NCI-H510A treated with DMSO at 0.1 percent for 48 hours (cell line): ENCODE measurements at places on chromosomes 7 and 10.
A peak's percentile ranks its signal among the peaks of the same experiment; 100 is the strongest.

GRCh38 chr7:7834761-7835160, 116.4 kb upstream of the RPA3 start:
- DNase-seq: no peak

- no peak for DNase-seq
Observed at GRCh38 chr10:101785801-101786200, 2.6 kb upstream of the NPM3 start.

- DNase-seq: no peak
Observed at GRCh38 chr7:148116829-148117403, 473.6 kb upstream of the C7orf33 start.

- DNase-seq: no peak
Observed at GRCh38 chr10:88064608-88065382, 201.4 kb downstream of the PTEN start.

GRCh38 chr10:129394518-129395328, 72.3 kb upstream of the MGMT start:
- DNase-seq: no peak

DNA sequence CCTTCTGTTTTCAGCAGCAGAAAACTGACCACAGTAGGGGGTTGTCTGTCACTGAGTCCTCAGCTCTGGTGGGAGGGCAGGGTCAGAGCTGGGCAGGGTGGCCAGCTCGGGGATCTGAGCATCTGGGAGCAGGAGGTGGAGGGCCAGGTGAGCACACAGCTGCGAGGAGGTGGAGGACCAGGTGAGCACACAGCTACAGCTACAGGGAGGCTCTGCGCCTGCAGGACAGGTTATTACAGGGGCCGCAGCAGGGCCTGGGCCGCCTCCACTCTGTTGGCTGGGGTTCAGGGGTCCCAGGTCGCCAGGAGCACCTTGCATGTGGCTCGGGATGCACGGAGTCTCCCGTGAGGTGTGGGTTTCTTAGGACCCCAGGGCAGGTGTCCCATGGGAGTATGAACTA, 52.4 kb upstream of the PRKAR1B start:
- no peak for DNase-seq

GRCh38 chr10:124641282-124642087, 102.7 kb downstream of the FAM53B start:
- DNase-seq: no peak

GRCh38 chr10:44313761-44314165, 71.1 kb downstream of the CXCL12 start:
- no peak for DNase-seq

DNA sequence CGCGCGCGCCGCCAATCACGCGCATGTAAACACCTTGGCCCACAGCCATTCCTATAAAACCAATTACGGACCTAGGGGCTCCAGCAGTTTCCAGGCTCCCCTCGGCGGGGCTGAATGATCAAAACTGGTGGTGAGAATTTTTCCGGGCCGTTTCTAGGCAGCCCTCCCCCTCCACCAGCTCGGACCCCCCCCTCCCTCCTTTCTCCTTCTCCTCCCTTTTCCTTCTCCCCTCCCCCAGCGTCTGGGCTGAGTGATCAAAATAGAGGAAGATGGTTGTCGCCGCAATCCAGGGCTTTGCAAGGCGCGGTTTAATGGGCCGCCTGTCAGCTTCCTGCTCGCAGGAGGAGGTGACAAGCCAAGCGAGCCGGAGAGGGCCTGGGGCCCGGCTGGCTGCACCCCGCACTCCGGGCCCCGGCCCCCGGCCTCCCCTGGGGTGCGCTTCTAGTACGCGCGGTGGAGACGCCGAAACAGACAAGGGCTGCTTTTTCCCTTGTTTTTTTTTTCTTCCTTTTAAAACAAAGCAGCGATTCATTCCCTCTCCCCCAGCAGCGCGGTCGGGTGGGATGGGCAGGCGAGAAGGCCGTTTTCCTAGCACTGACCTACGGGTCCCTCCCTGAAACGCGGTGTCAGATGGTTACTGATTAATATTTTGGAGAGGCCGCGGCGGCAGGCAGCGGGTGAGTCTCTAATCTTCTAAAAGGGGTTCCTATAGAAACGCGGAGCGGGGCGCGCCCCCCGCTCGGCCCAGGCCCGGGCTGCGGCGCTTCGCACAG, 528 bp upstream of the TNRC18 start:
- DNase-seq: peak; percentile 97

GRCh38 chr10:72081772-72082590, 6.4 kb downstream of the SPOCK2 start:
- DNase-seq: no peak

DNA sequence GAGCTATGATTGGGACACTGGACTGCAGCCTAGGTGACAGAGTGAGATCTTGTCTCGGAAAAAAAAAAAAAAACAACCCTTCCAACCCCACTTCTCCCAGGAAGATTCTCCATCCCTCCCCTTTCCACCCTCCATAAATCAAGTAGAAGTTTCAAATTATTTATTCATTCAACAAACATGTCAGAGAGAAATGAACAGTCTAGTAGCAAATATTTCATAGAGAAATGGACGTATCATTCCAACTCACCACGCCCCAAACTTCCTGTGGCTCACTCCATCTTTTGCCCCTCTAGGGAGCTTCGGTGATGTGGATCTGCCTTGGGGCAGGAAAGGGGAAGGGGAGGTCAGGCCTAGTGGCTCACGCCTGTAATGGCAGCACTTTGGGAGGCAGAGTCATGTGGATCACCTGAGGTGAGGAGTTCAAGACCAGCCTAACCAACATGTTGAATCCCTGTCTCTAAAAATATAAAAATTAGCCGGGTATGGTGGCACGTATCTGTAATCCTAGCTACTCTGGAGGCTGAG, 638 bp upstream of the TRAPPC14 start:
- no peak for DNase-seq

- no peak for DNase-seq
Observed at GRCh38 chr10:89873055-89873454, 171.7 kb downstream of the KIF20B start.

DNA sequence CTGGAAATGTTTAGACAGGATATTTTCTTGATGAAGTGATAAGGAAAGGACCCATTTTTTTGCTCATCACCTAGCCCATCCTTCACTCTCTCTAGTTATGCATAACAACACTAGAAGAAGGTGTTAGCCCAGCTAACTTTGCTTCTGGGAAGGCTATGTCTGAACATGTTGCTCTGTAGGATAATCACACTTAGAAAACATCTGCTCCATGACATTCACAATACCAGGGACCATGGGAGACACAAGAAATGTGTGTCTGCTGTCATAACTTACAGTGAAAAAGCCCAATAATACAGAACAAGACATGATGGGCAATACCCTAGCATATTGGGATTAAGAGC, 13.9 kb upstream of the ZNF282 start:
- DNase-seq: no peak

DNA sequence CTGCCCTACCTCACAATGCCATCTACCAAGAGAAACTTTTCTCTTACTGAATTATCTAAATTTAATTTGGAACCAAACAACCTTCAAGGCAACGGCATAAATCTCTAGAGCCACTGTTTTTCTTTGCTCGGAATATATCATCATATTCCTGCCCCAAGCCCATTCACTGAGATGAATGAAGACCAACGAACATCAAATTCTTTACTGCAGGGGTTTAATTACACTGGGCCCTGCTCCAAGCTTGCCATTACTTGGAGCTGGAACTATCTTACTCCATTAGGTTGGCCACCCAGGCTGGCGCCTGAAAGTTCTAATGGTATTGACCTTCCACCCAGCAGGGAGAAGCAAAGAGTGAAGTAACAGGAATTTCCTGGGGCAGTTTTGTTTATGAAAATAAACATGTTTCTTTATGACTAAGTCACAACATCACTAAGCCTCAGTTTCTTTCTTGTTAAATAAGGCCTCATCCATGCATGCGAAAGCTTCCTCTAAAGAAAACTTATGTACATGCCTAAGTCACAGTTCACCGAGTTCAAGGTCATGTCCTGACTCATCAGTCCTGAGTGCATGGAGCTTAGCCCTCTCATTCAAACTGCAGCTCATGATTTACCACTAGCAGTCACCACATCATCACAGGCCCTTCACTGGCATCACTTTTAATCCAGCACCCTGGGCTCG, 42.1 kb upstream of the ANAPC16 start:
- DNase-seq: no peak

- DNase-seq: no peak
Observed at GRCh38 chr10:22324413-22324812, 3.5 kb downstream of the BMI1 start.

GRCh38 chr10:116538992-116539391, 6.7 kb upstream of the PNLIP start:
- DNase-seq: no peak

DNA sequence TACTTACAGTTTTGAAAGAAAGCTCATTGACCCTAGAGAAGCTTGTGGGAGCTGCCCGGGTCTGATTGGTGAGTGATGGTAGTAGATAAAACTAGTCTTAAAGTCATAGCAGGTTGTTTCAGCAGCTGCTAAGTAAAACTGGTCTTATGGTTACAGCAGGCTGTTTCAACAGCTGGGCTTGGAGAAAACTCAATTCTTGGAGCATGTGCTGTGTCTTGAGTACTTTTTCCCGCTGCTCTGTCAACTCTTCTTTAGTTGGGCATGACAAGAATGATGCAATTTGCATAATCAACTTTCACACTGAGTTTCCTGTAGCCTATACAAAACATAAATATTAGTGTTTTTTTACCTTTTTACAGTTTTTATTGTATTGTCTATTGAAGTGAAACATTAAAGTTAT, 707.9 kb downstream of the AUTS2 start:
- DNase-seq: no peak

- DNase-seq: no peak
Observed at GRCh38 chr7:874031-874749, 2.2 kb upstream of the GET4 start.

DNA sequence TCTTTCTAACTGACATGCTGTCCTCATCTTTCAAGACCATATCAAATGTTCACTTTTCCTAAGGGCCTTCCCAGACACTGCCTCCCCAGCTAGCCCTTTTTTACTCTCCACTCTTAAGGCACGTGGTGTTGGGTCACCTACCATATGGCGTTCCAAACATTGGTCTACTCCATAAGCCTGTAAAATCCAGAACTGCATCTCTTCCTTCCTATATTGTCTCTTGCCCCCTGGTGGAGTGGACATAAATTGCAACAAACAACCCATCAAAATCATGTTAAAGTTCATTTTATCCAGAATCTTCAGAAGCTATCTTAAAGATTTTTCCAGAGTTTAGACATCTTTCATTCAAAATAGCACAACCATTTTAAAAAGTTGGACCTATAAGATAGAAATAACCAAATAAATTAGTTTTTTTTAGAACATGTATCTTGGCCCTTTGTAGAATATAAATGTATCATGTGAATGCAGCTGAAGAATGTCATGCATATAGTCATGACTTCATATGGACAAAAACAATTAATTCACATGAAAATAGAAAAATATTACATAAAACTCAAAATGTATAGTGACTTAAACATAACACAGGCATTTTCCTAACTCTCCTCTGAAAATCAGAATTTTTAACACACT, 180.6 kb upstream of the CHRM2 start:
- DNase-seq: no peak

DNA sequence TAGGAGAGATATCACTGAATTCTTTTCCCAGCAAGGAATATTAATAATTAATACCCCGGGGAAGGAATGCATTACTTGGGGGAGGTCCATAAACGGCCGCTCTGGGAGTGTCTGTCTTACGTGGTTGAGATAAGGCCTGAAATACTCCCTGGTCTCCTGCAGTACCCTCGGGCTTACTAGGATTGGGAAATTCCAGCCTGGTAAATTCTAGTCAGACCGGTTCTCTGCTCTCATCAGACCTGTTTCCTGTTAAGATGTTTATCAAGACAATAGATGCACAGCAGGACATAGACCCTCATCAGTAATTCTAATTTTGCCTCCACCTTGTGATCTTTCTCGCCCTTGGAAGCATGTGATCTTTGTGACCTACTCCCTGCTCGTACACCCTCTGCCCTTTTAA, 162.8 kb upstream of the KCND2 start:
- no peak for DNase-seq

DNA sequence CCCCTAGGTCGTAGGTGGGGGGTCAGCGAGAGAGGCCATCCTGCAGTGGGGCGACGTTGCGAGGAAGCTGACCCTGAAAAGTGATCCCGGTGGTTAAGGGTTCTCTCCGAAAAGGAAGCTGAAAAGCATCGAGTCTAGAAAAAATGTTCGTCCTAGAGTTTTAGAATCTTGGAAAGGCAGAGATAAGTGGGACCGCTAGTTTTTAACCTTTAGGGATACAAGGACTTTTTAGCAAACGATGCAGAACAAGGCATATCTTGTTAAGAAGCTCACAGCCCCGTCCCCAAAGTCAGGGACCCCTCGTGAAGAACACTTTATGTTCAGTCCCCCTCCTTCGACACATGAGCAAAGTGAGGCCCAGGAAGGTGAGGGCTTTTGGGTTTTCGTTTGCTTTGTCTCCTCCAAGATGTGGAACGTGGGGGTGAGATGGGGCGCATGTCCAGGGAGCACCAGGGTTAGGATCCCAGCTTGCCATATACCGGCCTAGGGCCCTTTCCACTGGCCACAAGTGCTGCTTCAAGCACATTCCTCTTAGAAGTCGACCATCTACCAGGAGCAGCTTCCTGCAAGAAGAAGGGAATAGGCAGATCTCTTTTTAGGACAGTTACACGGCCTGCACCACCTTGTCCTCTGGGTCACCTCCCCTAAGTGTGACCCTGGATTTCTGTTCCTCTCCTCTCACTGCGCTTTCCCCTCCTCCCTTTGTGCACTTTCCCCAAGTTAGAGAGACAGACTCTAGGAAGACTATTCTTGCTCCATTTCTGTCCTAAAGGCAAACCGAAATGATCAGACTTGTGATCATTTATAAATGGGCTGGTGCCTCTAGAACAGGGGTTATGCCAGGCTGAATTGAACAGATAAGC, 969 bp downstream of the SLC35G1 start:
- DNase-seq: no peak

- DNase-seq: peak; percentile 78
Observed at GRCh38 chr7:70712942-70713341, 419.0 kb upstream of the GALNT17 start.

GRCh38 chr7:141974831-141975230, 1.3 kb upstream of the TAS2R38 start:
- no peak for DNase-seq

GRCh38 chr10:91629715-91630549, 2.9 kb downstream of the PPP1R3C start:
- no peak for DNase-seq

- no peak for DNase-seq
Observed at GRCh38 chr10:78258323-78259030, 224.8 kb downstream of the RPS24 start.

DNA sequence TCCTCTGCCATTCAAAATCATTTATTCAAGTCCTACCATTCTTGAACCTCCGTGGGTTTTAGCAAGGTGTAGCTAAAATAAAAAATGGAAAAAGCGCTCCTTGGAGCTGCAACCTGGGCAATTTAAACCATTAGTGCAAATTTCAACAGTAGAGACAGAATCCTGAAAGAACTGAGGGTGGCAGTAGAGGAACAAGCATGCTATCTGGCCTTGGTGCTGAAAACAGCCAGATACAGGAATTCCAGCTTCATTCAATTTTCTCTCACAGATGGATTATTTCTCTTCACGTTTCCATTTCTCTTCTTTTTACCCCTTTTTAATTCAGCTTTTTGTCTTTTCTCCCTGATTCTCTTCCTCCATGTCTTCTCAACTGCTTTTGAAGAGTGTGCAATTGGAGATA, 77.7 kb downstream of the OTUD1 start:
- no peak for DNase-seq
